COLO829 (cell line): ENCODE measurements at places on chromosomes 11 and 22.

DNA sequence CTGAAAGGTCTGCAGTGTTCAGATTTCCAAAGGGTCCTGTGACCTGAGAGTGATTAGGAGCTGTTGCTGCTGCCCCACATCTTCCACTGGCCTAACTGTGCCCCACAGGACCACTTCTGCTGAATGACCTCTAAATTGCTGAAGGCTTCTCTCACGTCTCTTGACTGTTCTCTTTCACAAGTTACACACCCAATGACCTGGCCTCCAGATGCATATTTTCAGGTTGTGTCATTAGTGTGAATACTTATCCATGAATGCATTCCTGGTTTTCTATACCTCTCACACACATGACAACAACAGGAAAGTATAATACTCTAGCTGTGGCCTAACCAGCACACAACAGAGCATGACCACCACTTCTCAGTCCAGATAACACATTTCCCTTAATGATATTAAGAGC lies 15.4 kb downstream of the PRR14L start:
- no peak for DNase-seq

DNA sequence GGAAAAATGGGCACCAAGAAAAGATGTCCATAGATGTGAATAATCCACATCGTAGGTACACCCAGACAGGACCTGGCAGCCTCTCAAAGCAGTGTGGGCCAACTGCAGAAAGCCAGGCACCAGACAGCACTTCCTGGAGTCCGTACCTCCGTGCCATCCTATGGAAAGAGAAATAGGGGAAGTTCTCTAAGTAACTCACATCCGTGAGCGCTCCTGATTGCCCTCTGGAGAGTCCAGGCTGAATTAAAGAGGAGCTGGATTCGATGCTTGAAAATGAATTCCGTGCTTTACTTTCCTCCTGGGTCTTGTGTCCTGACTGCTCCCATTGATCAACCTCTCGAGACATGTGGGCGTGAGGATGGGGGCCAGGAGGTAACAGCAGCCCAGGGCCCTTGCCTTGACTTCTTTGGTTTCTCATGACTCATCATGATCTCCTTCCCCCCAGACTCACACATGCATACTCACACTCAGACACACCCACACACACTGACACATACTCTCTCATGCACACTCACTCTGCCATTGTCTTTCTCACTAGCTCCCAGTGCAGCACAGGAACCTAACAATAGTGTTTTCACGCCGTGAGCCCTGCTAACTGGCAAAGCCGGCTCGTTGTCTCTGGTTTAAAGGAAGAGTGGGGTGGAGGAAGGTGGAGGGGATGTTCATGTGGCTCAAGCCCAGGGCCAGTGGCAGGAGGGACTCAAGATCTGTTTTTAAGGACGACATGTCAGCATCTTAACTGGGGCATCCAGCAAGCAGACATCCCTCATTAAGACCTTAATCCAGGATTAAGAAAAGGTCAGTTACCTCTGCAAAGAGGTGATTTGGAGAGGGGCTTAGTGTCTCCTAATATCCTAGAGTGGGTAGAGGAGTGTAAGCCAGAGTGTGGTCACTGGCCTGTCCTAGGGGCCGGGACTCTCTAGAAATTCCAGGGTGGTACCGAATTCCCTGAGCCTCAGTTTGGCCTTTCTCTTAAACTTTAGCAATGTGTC lies 104.2 kb downstream of the SCN3B start:
- DNase-seq: peak; percentile 56

- DNase-seq: no peak
Measured at GRCh38 chr11:119205080-119205479, 1.1 kb upstream of the CBL start.

GRCh38 chr22:49040111-49040510 lies 787.6 kb downstream of the BRD1 start:
- DNase-seq: no peak

- no peak for DNase-seq
Measured at GRCh38 chr22:40252146-40252545, 74.4 kb downstream of the TNRC6B start.

DNA sequence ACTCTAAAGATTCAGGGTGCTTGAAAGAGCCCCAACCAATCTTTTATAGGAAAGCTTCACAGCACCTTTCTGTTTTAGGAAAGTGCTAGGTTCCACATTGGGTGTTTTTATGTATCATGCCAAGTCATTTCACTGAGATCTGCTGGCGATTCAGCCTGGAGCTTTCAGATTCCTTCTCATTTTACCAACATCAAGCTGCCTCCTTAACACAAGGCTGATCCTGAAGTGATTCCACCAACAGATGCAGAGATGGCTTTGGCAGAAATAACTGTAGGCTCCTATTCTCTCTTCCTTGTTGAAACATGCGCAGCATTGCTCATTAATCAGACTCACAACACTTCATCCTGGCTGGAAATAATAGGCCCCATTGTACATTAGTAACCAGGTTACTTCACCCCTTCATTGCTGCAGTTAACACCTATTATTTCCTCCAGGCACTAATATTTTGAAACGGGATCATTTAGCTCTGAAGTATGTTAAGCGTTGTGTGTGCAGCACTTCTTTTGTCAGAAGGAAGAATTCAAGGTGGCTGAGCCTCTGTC lies 89.0 kb downstream of the OPCML start:
- DNase-seq: no peak

- no peak for DNase-seq
Measured at GRCh38 chr11:134677397-134677822, 265.4 kb upstream of the B3GAT1 start.

DNA sequence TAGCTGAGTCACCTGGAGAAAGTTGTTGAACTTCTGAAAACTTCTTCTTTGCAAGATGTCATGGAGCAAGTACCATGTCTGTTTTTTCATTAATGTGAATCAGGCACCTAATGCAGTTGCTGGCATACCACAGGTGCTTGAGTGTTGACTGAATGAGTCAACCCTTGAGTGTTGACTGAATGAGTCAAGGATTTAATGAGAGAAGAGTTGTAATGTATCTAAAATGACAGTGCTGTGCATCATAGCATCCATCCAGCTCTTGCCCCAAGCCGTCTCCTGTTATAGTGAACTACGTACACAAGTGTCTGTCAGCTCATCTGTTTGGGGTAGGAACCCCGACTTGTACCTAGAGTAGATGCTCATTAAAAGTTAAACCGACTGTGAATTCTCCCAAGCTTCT lies 93.1 kb downstream of the CWC15 start:
- no peak for DNase-seq

DNA sequence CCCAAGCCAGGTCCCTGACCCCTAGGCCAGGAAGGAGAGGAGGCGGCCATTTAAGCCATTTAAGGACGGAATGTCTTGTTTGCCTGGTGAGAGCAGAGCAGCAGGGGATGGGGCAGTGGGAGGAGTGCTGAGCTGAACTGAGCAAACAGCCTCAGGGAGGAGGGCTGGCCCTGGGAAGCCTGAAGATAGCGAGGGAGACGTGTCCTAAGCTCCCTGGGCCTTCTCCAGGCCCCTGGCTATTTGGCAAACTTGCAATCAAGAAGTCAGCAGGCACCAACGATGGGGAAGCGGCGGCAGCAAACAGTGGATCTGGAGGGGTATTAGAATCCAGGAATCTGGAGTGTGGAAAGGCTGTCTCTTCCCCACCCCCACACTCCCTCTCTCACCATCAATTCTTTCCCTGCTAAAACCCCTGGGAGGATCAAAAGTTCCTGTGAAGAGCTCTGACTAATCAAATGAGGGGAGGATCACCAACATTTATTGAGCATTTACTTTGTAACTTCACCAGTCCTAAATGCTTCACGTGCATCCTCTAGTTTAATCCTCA lies 8.8 kb downstream of the BCL9L start:
- no peak for DNase-seq

- DNase-seq: no peak
Measured at GRCh38 chr11:117159892-117160291, 15.8 kb downstream of the PAFAH1B2 start.

GRCh38 chr11:131064373-131064991 lies 148.2 kb upstream of the SNX19 start:
- DNase-seq: peak; percentile 51

GRCh38 chr22:32355760-32356159 lies 1.9 kb upstream of the RFPL3 start:
- no peak for DNase-seq

- DNase-seq: no peak
Measured at GRCh38 chr11:117676501-117676900, 120.5 kb downstream of the DSCAML1 start.

GRCh38 chr22:33896575-33897447 lies 23.5 kb downstream of the LARGE1 start:
- DNase-seq: no peak

DNA sequence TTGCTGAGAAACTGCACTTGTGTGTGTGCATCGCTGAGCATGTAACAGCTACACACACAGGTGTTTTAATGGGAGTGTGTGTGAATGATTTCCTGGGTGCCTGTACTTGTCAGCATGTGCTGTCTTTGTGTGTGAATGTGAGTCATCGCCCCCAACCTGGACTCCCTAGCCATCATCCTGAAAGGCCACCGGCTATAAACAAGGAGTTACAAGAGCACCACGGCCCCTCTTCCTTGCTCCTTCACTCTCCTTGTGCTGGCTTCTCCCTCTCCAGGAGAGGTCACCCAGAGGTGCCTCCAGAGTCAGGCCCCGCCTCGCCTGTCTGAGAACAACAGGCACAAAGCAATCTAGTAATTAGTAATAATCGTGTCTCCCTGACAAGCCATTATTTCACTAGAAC lies 419.2 kb downstream of the BUD13 start:
- no peak for DNase-seq

GRCh38 chr22:19807161-19807913 lies 46.8 kb downstream of the TBX1 start:
- no peak for DNase-seq

DNA sequence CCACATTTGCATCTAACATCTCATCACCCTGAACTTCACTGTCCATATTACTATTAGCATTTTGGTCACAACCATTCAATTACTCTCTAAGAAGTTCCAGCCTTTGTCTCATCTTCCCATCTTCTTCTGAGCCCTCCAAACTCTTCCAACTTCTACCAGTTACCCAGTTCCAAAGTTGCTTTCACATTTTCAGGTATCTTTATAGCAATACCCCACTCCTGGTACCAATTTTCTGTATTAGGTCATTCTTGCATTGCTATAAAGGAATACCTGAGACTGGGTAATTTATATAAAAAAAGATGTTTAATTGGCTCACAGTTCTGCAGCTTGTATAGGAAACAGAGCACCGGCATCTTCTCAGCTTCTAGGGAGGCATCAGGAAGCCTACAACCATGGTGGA lies 64.7 kb upstream of the ARHGAP42 start:
- DNase-seq: no peak

DNA sequence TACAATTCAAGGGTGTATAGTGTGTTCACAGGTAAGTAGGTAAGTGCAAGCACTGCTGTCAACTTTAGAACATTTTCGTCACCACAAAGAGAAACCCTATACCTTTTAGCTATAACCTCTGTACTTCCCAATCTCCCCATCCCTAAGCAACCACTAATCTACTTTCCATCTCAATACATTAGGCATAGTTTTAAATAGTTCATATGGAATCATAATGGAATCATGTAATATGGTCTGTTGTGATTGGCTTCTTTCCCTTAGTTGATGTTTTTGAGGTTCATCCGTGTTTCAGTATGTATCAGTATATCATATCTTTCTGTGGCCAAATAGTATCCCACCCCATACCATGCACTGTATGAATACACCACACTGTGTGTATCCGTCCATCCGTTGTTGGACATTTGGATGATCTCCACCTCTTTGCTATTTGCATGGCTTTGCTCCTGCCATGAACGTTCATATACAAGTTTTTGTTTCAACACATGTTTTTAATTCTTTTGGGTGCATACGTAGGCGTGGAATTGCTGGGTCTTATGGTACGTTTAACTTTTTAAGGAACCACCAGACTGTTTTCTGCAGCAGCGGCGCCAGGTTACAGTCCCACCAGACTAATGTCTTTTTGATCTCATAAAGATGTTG lies 27.7 kb upstream of the OPCML start:
- DNase-seq: no peak

GRCh38 chr22:42732081-42732480 lies 11.4 kb upstream of the A4GALT start:
- no peak for DNase-seq

DNA sequence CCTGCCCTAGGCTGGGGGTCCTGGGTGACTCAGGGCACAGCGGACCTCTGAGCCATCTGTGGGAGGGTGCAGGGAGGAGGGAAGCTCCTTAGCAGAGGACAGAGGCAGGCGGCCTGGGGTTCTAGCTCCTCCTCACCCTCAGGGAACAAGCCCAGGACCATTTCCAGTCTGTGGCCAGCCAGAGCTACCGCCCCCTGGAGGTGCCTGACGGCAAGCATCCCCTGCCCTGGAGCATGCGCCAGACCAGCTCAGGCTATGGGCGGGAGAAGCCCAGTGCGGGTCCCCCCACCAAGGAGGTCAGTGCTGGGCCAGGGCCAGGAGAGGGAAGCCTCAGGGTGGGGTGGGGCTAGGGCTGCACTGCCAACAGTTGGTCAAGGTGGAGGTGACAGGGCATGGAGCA lies 26.0 kb upstream of the LRRC10B start:
- peak; percentile 24 for DNase-seq

DNA sequence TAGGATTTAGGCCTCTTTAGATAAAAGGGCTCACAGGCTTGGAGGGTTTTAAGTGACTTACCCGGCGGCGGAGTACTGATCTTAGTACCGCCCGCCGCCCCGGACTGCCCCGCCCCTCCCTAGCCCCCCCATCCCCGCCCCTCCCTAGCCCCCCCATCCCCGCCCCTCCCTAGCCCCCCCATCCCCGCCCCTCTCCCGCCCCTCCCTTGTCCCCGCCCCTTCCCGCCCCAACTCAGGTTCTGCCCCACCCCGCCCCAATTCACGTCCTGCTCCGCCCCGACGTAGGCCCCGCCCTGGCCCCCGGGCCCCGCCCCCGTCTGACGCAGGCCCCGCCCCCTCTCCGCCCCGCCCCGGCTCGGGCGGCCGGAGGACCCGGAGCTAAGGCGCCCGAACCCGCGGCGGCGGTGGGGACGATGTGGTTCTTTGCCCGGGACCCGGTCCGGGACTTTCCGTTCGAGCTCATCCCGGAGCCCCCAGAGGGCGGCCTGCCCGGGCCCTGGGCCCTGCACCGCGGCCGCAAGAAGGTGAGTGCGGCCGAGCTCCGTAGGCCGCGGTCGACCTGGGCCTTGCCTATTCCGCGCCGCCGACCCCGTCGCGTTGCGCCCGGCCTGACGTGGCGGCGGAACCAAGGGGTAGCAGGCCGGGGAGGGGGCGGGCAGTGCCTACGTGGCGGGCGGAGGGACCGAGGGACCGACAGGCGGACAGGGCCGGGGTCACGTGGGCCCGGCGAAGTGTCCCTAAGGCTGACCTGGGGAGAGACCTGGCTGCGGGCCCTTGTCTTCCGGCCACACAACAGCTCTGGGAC lies at the start of gene SCYL1:
TSS of gene SCYL1 (plus strand) at position 343 of the 805 bp plus-strand sequence. CDS start at position 414, 71 bp downstream.
- DNase-seq: peak; percentile 81
